ENCODE measurements at places on chromosomes 6 and 20. TPM values are rescaled to one million over a fixed set of nuclear protein-coding genes. Genes with fewer than 3 reads are reported as not detected.

The PGC gene
- not detected for total RNA-seq

The MEA1 gene
- 85.0 TPM for total RNA-seq

GRCh38 chr6:108108374-108108773, 33.8 kb upstream of the OSTM1 start:
- DNase-seq: no peak

- no peak for DNase-seq
These were observed 13.2 kb downstream of the SYTL3 start for GRCh38 chr6:158662954-158663624.

DNA sequence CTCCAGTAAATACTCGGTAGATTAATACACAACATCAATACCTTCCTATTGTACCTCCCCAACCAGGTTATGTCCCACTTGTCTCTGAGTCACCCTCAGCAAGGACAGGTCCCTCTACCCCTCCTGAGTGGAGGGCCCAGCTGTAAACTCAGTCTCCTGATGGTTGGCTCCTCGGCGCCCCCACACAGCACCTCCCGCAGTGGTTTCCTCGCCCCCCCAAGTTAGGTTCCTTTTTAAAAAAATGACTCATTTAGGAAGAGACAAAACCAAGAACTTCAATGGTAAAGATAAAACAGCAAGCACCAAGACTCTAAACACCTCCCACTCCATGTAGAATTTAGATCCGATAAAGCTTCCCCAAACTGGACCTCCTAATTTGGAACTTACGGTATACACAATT, 83.5 kb downstream of the TRERF1 start:
- no peak for DNase-seq

The APOM gene
- 1.7 TPM for total RNA-seq

GRCh38 chr20:63808964-63809674, 21.9 kb downstream of the ZBTB46 start:
- no peak for DNase-seq
